T-cell (primary cell): ENCODE measurements at places on chromosomes 12 and 14. TPM values are rescaled to one million over a fixed set of nuclear protein-coding genes. Genes with fewer than 3 reads are reported as not detected.

DNA sequence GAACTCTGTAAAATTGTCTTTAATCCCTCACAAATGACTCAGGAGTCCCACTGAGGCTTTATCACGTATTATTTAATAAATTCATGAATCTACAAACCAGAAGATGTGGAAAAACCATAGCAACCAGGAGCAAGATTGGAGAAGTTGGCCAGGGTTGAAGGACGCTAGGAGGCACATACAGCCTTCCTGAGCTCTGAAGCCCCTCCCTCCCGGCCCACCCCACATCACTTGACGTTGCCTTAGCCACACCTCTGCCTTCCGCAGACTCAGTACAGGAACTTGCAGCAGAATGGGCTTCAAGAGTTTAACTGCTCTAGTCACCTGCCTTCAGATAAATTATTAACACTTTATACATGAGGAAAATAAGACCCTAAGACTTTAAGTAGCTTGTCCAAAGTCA is 33.9 kb downstream of the SLC35F4 start:
- H3K27ac ChIP-seq: no peak overlapping the region
- H3K4me1 ChIP-seq: no peaks in the 10 kb centered on the region
- DNase-seq: no peak
- no peaks in the 10 kb centered on the region for H3K27me3 ChIP-seq

DNA sequence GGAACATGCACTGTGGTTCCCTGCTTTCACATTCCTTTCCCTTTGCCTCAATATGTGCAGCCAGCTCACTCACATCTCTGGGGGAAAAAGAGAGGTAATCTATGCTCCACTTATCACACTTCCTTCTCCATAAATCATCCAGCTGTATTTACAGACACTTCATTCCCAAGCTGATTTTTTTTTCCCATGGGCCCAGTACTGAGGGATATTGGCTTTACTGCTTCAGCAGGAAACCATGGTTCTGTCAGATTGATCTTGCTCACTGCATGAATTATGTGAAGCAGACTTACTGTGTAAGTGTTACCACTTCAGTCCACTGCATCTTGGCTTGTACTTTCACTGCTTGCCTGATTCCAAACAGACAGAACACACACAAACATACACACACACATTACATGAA is 555.6 kb downstream of the CCER1 start:
- no peak overlapping the region for H3K27ac ChIP-seq
- no peaks in the 10 kb centered on the region for H3K36me3 ChIP-seq
- no peak overlapping the region for H3K4me3 ChIP-seq
- H3K27me3 ChIP-seq: no peaks in the 10 kb centered on the region
- H3K4me1 ChIP-seq: no peaks in the 10 kb centered on the region

GRCh38 chr12:104602896-104603295 is 146.1 kb downstream of the CHST11 start:
- peaks cover 3% of the 10 kb centered on the region for H3K36me3 ChIP-seq
- no peak for DNase-seq
- peak overlapping the region; percentile 2 for H3K27ac ChIP-seq
- H3K4me1 ChIP-seq: peaks cover 13% of the 10 kb centered on the region

DNA sequence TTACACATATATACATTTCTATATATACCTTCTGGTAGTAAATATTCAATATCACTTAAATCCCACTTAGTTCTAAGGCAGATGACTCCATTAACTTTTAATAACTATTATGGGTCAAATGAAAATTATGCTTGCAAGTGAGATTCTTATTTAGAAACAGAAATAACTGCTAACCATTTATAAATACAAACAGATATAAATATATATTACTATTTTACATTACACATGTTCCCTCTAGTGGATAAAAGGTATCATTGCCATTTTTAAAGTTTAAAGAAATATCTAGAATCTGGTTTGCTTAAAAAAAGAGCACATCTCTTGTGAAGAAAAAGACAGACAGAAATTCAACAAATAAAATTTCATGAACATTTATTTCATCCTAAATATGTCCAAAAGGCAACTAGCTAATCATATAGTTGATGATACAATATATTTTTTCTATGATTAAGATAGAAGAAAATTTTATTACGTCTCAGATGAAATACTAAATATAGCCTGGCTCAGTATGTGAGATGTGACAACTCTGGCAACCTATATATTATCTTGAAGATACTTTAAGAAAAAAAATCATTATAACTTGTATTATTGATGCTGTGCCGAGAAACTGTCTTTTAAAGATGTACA is 11.7 kb upstream of the RAD51AP1 start:
- H3K27me3 ChIP-seq: no peaks in the 10 kb centered on the region
- H3K4me3 ChIP-seq: no peak overlapping the region

The CSAD gene
- 59.1 TPM for total RNA-seq
